GM23248 (cell line): ENCODE measurements at places on chromosomes 5 and 9.

- DNase-seq: peak; percentile 3
These were observed 657.9 kb downstream of the TLR4 start for GRCh38 chr9:118362123-118362522.

DNA sequence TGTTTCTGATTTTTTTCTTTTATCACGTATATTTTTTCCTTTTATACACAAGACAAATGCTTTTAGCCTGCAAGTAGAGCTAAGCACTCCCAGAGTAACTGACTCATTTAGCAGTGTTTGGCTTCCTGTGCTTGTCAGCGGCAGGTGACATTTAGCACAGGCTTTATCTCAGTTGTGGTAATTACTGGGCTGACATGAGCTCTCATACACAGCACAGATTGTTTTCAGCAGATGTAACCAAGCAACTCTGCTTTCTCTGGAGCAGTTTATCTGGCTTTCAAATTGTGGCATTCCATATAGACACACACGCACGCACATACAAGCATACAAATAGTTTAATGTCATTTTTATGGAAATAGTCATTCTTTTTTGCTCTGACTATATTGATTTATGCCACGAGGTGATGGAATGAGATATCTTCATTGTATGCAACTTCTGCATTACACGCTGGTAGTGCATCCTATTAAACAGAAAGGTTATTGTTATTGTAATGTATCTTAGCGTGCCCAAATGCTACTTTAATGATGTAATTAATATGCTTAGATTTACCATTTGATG, 379.0 kb upstream of the GRAMD2B start:
- DNase-seq: peak; percentile 40

- DNase-seq: no peak
These were observed 395.2 kb upstream of the IRX4 start for GRCh38 chr5:2277886-2278285.

DNA sequence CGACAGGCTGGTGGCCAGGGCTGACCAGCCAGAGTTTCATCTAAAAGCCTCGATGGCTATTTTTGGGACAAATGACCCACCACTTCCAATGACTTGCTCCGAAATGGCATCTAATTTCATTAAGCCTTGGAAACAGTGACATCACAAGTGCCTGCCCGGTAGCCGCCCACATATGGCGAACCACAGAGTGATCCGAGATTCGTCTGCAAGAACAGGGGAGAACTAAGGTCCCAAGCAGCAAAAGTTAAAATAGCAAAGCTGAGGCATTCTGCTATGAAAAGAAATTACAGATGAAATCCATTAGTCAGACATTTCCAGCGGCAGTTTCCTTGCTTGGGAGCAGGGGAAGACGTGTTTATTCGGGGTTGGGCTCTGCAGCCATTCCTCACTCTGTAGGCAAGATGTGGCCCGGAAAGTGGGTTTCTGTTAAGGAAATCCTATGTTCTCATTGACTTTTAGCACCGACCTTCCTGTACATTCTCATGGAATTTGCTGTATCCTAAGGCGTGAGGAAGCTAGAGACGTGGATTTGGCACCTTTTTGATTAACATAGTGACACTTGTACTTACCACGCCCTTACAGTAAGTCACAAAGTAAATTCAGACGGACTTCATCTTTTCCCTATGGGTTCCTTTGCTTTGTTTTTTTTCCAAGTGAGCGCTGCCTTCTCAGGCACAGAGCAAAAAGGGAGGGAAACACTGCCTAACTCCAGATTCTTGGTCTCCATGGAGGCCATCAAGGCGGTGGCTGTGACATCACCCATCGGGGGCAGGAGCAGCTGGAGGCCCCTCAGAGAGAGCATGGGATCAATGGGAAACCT, 45.1 kb downstream of the ERGIC1 start:
- DNase-seq: peak; percentile 90

- DNase-seq: no peak
These were observed 133.8 kb downstream of the ARHGEF28 start for GRCh38 chr5:73759771-73760170.

GRCh38 chr5:16902846-16903245, 33.2 kb downstream of the MYO10 start:
- DNase-seq: peak; percentile 26

- DNase-seq: peak; percentile 74
These were observed 644 bp downstream of the NIM1K start for GRCh38 chr5:43192558-43193180.

GRCh38 chr9:136576269-136576626, 30.4 kb upstream of the NOTCH1 start:
- peak; percentile 59 for DNase-seq
